ENCODE measurements at places on chromosomes 13 and 19.

DNA sequence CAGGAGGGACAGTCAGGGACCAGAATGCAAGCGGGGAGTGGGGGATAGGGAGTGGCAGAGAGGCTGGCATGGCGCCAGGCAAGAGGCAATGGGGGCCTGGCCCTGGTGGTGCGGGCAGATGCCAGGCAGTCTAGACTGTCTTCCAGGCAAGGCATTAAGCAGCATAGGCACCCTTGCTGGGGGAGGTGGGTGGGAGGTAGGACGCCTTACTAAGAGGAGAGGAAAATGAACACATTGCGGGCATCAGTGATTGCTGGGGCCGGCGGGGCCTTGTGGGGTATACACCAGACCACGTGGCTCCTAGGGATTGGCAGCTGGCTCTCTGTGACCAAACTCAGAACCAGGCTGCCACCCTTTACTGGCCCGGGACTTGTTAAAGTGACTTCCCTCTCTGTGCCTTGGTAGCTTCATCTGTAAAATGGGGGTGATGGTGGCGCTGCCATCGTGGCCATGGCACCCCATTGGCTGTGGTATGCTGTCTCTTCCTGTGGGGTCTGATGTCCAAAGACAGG is 46.0 kb downstream of the DNM2 start:
- DNase-seq, result no peak

GRCh38 chr13:87954091-87954490 is 282.9 kb downstream of the SLITRK5 start:
- DNase-seq, result no peak

GRCh38 chr19:54178581-54179261 is 5.8 kb upstream of the TMC4 start:
- no peak for DNase-seq

DNA sequence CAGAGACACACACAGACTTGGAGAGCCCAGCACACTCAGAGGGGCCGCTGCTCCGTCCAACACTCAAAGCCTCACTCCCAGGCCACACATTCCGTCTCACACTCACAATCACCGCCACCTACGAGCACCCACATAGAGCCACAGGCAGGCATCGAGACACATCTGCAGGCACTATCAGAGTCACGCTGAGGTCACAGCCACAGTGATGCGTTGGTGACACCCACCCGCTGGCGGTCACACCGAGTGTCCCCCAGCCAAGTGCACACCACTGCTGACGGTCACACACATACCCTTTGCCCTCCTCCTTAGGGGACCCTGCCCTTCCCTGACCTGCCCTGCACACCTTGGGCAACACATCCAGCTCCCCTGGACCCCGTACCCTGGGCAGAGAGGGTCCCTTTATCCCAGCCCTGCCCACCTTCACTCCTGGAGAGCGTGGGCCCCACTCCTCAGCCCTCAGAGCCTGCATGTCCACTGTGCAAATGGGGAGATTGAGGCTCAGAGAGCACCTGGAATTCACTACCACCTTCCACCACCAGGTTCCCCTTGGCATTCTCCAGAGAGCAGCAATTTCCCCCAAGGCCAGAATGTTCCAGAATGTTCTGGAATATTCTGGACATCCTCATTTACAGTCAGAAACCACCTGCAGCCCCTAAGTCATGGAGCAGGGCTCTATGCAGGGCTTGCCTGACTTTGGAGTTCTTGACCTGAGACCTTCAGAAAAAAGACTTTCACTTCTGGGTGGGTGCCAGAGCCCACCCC is 5.4 kb downstream of the FUT5 start:
- DNase-seq, result no peak

DNA sequence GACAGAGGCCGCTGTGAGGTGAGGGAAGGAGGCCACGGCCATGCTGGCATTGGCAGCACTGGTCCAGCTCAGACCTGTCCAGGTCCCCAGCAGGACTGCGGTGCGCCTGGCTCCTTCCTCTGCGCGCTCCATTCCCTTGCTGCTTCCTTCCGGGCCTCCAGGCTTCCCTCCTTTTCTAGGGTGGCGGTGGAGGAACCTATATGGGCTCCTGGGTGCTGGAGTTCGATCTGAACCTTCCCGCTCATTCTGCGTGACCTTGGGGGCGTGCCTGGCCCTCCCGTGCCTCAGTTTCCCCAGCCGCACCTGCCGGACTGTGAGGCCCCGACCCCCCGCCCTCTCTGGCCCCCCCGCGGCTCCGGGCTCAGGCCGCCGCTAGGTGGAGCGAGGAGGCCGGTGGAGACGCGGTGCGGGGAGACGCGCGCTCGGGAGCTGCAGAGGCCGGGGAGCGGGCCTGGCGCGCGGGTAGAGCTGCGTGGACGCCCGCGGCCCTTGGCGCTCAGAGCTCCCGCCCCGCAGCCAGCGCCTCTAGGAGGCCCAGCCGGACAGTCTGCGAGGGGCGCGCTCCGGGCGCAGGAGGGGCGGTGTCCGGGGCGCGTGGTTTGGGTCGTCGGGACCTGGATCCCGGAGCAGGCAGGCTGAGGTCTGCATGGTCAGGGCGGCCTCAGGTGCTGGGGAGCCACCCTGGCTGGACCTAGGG is 29.9 kb downstream of the EFNA2 start:
- peak; percentile 25 for DNase-seq

DNA sequence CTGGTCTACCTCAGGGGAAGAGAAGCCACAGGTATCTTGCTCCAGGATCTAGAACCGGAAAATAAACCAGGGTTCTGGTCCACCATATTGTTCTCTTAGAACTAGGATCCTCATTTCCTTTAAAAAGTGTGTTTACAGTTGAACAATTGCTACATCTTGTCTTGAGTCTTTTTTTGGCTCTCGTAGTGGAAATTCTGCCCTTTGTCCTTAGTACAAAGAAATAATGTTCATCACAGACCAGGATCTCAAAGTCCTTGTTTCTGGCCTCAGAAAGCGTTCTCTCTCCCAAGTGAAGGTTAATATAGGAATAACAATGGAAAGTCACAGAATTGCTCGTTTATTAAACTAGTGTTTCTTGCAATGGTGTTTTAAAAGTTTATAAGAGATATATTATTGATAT is 20.8 kb downstream of the KLF2 start:
- DNase-seq, result no peak

- no peak for DNase-seq
Measured at GRCh38 chr13:24618011-24618955, 61.9 kb upstream of the ATP12A start.

GRCh38 chr13:70814684-70815083 is 706.4 kb upstream of the KLHL1 start:
- no peak for DNase-seq

- DNase-seq, result no peak
Measured at GRCh38 chr19:4909156-4909896, at the start of gene UHRF1. Gene UHRF1, plus strand, starts transcription at chr19:4909501. Its CDS starts 1,385 bp downstream, at chr19:4910886.

DNA sequence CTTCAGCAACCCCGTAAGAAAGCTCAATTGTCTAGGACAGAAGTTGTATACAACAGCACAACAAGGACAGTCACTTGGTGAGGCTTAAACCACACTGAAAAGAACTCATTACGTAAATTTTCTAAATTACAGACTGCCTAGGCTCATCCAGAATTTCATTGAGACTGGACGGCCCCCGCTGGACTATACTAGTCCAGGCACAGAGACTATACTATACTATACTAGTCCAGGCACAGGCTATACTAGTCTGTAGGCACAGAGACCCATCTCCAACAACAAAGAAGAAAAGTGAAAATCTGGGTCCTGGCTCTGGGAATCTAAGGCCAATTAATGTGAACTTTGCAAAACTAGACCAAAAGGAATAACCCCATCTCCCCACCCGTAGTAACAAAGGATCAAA is 700 bp downstream of the ZNF816 start:
- no peak for DNase-seq

DNA sequence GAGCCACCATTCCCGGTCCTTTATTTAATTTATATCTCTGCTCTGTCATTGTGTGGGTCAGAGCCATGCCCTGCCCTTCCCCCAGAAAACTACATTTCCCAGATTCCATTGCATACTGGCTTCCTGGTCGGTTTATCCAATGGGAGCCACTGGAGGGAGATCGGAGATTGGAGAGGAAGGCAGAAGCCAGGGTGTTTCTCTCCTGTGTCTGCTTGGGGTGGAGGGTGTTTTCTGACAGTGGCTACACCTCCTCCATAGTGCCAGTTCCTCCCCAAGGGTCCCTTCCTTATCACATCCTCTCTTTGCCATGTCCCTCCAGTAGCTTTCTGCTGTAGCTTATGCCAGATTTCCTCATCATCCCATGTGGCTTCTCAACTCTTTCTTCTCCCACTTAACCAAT is 19.0 kb downstream of the OLFM2 start:
- peak; percentile 60 for DNase-seq

- DNase-seq, result no peak
Measured at GRCh38 chr19:53818756-53819155, 5.4 kb downstream of the NLRP12 start.

- DNase-seq, result no peak
Measured at GRCh38 chr19:49433240-49433901, 8.0 kb downstream of the SLC17A7 start.

DNA sequence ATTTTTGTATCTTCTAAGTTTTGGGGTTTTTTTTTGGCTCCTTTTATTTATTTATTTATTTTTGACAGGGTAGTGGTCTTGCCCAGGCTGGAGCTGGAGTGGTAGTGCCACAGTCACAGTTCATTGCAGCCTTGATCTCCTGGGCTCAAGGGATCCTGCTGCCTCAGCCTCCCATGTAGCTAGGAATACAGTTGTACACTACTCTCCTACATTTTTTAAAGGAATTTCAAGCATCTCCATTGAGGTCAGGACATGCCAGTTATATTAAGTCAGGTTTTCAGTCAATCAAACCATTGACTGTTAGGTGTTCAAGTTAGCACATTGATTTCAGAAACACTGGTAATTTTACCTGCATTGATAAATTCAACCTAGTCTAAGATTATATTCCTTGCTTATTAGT is 480.5 kb upstream of the SPRY2 start:
- no peak for DNase-seq

DNA sequence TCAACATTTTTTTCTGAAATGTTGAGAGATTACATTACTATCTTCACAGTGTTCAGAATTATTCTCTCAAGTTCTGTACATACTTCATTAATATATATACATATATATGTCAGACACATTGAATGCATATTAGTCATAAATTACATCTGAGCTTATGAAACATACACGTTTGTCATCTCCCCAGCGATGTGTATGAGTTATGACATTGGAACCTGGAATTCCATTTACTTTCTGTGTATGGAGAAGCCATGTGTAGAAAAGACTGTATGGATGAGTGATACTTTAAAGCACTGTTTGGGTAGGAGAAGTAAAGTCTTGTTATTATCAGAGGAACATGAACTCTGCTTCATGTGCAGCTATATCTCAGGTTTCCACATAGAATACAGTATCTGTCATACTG is 167.2 kb downstream of the FGF14 start:
- peak; percentile 1 for DNase-seq

DNA sequence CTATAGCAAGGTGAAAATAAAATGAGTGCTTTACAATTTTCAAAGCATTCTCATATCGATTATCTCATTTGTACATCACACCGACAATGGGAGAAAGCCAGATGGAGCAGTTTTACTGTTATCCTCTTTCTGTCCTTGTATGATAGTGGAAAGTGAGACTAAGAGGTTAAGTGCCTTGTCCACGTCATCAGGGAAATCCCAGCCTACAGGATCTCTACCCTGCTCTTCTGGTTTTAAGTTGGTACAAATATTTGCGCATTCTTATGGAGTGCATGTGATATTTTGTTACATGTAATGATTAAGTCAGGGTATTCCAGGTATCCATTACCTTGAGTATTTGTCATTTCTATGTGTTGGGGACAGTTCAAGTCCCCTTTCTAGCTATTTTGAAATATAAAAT is 12.4 kb upstream of the ENOX1 start:
- peak; percentile 7 for DNase-seq

GRCh38 chr19:3656073-3656746 is 29.6 kb upstream of the CACTIN start:
- peak; percentile 13 for DNase-seq

GRCh38 chr19:6533746-6534418 is 3.1 kb downstream of the TNFSF9 start:
- DNase-seq, result no peak

DNA sequence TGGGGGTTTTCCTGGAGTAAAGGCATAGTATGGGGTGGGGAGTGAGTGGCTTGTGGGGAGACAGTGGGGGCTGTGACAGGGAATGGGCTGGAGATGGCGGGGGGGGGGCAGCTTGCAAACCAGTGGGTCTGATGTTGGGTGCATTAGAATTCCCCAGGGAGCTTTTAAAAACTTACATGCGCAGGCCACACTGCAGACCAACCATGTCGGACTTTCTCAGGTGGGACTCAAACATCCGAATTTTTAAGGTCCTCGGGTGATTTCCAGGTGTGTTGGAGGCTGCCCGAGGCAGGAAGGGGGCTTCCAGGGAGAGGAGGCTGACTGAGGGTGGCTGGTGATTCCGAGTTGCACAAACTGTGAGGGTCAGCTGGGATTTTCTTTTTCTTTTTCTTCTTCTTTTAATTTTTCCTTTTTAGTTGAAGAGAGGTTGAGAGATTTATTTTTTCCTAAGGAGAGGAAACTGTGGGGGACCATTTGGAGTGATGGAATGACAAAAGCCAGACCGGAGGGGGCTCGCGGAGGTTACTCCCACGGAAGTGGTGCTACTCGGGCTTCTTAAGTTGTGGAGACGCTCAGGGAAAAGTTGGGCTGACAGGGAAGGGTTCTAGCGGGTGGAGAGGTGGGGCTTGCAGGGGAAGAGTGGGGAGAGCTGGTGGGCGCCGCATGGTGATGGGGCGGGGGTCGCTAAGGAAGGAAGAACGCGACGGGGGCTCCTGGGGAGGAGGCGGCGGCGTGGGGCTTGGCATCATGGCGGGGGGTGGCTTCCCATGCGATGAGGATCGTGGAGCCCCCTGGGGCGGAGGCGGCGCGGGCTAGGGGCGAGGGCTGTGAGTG is 997 bp upstream of the CACNG8 start:
- no peak for DNase-seq

- no peak for DNase-seq
Measured at GRCh38 chr13:54636231-54636630, 1607.6 kb downstream of the OLFM4 start.

DNA sequence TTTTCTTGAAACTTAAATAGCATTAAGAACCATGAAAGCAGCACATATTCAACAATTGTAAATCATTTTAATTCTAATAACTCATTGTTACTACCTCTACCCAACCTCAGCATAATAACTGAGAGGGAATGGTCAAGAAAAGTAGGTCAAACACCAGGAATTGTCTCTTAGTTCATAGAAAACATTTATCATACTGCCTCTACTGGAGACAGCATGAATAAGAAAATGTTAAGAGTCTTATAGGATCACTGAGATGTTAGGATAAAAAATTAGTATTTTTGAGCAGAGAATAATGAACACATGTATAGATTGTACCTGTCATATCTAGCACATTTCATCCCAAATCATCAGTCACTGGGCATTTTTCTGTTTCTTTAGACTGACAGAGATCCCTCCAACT is 515.3 kb downstream of the PCDH9 start:
- no peak for DNase-seq

GRCh38 chr19:16898361-16899015 is 9.7 kb downstream of the F2RL3 start:
- DNase-seq, result no peak

DNA sequence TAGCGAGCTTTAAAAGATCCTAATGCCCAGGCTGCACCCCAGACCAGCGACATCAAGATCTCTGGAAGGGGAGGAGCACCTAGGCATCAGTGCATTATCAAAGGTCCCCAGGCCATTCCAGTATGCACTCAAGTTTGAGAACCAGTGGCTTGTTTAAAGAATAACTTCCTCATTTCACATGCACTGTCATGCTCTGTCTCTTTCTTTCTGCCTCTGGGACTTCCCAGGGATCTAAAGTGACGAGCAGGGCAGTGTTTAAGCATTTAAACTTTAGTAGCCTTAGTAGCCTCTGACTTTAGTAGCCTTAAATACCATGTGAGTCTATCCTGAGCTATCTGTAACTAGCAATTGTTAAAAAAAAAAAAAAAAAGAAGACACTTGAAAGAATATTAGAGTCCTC is 8.9 kb upstream of the FARP1 start:
- DNase-seq, result no peak
